Posterior vena cava (tissue), 2 donors: ENCODE measurements at places on chromosomes 6 and 20. TPM values are rescaled to one million over a fixed set of nuclear protein-coding genes. Genes with fewer than 3 reads are reported as not detected.
A peak's percentile ranks its signal among the peaks of the same experiment; 100 is the strongest.

The CTCFL gene
- total RNA-seq: not detected

The RSPO4 gene
- not detected for total RNA-seq

The ABHD12 gene
- total RNA-seq: 29.3 TPM

The VIP gene
- total RNA-seq: 0.57 TPM

The BANF2 gene
- not detected for total RNA-seq

The VSX1 gene
- not detected for total RNA-seq

The BMP2 gene
- 3.2 TPM for total RNA-seq

The EMILIN3 gene
- total RNA-seq: 1.4 TPM

DNA sequence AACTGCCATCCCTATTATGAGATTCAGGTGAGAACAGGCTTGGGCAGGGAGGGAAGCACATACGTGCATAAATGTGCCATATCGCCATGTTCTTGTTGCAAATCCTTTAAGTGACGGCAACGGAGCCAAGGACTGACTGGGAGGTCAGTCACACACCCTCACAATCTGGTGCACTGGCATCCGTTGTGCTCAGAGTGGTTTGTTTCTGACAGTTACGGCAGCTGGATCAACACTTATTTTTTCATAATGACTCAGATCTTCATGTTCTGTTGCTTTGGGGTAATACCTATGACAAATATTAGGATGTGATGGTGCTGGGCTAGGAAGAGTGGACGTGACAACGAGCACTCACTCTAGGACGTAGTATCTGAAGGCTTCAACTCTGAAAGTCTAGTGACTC lies 56.2 kb upstream of the PREP start:
- no peak for DNase-seq

DNA sequence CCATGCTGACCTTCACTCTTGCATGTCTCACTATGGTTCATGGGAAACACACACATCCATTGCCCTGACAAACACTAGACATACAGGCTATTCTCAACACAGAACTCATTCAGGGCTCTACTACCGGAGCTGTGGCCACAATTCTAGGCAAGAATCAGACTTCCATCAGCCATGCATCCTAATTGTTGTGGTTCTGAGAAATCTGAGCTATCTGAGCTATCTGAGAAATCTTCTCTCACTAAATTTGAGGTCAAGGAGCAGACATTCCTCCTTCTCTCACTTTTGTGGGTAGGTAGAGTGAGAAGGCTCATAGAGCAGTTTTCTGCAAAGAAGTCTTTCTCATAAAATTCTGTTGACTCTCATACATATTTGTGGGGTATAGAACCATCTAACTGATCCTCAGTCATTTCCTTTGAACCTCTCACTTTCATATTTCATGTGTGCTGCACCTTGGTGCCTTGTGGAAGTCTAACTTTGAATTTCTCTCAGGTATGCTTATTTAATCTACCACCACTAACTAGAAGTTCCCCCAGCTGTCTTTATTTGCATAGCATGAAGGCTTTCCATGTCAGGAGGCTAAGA lies 43.6 kb downstream of the ADGRF1 start:
- DNase-seq: no peak

- DNase-seq: no peak
Measured at GRCh38 chr6:116840091-116840490, 11.2 kb upstream of the GPRC6A start.

DNA sequence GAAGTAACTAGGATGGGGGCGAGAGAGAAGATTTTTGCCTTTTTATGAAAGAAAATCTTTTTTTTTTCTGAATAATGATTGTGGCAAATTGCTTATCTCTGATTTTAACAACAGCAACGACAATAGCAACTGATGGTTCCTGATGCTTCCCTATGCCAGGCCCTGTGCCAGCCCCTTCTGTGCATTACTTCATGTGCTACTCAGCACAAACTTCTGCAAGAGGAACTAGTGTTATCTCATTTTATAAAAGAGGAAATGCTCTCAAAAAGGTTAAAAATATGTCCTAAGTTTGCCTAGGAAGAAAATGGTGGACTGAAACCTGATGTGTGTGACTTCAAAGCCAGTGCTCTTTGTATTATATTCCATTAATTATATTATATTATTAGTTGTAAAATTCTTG lies 74.0 kb upstream of the RALGAPA2 start:
- no peak for DNase-seq

GRCh38 chr6:116010386-116010785 lies 50.3 kb downstream of the FRK start:
- DNase-seq: no peak

GRCh38 chr6:157494132-157494710 lies 113.2 kb downstream of the ZDHHC14 start:
- no peak for DNase-seq

GRCh38 chr20:38275815-38276550 lies 15.4 kb upstream of the KIAA1755 start:
- peak; percentile 59 for DNase-seq

GRCh38 chr6:33075568-33076405 lies at the start of gene HLA-DPB1:
TSS of gene HLA-DPB1 (plus strand) at chr6:33075990. CDS start at chr6:33076042, 52 bp downstream.
- DNase-seq: no peak

DNA sequence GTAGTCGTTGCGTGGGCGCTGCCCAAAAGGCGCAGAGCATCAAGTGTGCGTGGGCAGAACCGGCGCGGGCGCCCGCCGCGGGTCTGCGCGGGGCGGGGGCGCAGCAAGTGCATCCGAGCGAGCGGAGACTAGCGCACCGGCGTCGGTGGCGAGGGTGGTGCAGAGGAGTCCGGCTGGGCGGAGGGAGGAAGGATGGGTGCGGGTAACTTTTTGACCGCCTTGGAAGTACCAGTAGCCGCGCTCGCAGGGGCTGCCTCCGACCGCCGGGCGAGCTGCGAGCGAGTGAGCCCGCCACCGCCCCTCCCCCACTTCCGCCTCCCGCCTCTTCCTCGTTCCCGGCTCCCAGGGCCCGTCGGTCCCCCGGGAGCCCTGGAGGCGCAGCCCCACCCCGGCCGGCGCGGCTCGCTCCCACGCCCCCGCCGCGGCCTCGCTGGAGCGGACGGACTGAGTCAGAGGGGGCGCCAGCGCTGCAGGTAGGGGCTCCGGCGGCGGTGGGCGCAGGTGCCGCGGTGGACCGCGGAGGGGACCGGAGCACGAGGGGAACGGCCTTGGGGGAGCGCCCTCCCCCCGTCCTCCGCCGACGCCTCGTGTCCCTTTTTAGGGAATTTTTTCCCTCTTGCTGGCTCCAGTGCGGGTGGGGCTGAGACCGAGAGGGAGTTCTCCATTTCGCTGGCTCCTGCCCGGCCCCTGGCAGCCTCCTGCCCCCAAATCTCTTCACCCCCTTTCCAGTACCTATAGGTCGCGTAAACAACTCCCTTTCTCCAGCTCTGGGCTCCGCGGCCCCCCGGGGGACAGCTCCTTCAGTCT lies 1.6 kb upstream of the DBNDD2 start:
- peak; percentile 94 for DNase-seq

DNA sequence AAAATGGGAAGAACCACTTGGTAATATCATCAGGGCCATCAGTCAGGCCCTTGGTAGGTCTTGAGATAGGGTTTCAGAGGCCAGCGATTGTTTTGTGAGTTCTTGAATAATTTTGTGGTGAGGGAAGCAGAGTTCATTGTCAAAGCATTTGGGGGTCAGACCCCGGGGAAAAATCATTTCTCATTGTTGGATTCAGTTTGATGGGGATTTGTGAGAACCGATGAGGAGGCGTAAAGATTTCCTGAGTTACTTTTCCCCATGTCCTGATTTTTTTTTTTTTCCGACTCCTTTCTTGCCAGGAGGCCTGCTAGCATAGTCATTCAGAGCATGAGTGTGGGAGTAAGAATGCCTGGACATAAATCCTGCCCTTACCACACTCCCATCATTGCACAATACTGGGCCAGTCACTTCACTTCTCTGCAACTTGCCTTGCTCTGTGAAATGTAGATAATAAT lies 60.3 kb downstream of the TSHZ2 start:
- DNase-seq: no peak

DNA sequence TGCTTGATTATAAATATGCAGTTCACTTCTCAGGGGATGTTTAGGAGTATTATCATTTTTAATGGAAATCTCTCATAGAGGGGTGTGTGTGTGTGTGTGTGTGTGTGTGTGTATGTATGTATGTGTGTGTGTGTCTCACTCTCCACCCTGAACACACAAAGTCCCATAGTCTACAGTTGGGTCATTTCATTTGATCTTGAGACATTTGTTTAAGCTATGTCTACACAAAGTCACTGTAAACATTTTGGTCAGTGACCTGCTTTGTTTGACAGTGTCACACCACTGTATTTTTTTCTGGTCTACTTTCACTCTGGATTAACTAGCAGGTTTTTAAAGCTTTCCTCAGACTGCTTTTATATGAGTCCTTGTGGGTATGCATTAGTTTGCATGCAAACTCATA lies 215.2 kb downstream of the GRIK2 start:
- DNase-seq: no peak

GRCh38 chr20:15332711-15333160 lies 995.3 kb upstream of the FLRT3 start:
- no peak for DNase-seq

DNA sequence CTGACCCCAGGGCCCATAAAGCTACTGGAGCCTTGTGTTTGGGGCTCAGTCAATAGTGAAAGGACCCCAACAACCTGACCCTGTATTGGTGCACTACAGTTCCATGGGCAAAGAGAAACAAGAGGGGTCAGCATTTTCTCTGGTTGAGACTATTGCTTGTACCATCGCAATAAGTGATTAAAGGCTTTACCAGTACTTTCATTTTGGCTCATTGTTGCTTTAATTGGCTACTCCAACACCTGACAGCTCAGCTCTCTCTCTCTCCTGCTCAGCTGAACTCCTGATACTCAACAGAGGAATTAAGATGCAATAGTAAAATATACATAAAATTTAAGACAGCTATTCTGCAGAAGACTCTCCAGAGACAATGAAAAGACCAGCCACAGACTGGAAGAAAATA lies 17.8 kb downstream of the CD93 start:
- no peak for DNase-seq

DNA sequence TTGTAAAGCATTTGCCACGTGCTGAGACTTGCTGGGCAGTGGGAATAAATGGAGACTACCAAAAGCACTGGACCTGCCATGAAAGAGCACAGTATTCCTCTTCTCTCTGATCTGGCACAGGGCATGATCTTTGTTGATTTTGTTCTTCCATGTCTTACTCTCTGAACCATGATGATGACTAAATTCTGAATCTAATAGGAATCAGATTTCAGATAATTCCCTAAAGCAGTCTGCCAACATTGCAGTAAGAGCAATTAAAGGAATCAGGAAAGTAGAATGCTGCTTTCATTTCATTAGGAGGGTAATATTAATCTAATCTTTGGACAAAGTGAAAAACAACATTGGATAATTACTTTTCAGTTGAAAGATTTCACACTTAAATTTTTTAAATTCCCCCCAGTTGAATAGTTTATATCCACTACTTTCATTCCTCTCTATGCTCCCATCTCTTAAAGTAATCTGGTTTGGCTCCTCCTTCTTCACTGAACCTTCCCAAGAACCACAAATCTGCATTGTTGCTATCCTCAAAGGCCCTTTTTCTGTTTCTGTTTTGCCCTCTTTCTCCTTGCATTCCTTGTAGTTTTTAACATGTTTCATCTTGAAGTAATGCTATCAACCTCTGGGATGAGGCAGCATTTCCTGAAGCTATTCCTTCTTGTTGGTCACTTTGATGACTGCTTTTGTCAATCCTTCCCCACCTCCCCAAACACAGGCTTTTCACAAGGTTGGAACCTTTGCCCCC lies 243.2 kb upstream of the TENT5A start:
- no peak for DNase-seq

- DNase-seq: no peak
Measured at GRCh38 chr6:28597924-28598722, 72.4 kb downstream of the GPX5 start.
